GM12878 (cell line): ENCODE measurements at places on chromosomes 1 and 21. TPM values are rescaled to one million over a fixed set of nuclear protein-coding genes. Genes with fewer than 3 reads are reported as not detected.
A peak's percentile ranks its signal among the peaks of the same experiment; 100 is the strongest.

LCA5L gene
- 0.19 TPM in 1 of 2 replicates, not detected in the other for total RNA-seq

PIGM gene
- 4.1 and 4.4 TPM in 2 replicates for total RNA-seq

VWA1 gene
- 1.7 and 1.8 TPM in 2 replicates for total RNA-seq

ORC1 gene
- 24.5 and 27.2 TPM in 2 replicates for total RNA-seq

SIKE1 gene
- total RNA-seq = 43.3 and 45.1 TPM in 2 replicates

OR6K3 gene
- total RNA-seq = not detected in 2 replicates

TUT4 gene
- 27.7 and 28.0 TPM in 2 replicates for total RNA-seq

NUF2 gene
- total RNA-seq = 33.7 and 37.1 TPM in 2 replicates

DNA sequence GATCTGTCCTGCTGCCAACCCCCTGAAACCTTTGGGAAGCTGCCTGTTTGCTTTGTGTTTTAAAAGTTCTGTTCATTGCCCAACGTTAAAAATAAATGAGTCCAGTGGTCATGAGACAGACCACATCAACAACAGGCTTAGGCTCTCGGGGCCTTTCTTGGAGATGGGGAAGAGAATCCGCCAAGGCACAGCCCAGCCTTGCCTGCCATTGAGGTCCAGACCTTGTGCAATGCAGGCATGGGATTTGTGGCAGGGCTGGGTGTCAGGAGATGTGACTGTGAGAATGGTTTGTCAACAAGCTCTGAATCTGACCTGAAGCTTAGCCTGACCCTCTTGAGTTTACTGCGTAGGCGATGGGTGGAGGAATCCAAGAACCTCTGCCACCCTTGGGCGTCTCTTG is 4.2 kb downstream of the SPSB1 start:
- H3K36me3 ChIP-seq = no peaks in the 10 kb centered on the region
- DNase-seq = no peak
- peaks cover 5% of the 10 kb centered on the region; the same call in 1 of the 2 replicates for H3K27me3 ChIP-seq
- no peak overlapping the region for H3K27ac ChIP-seq
- H3K4me3 ChIP-seq = no peak overlapping the region
- H3K4me1 ChIP-seq = peaks cover 13% of the 10 kb centered on the region

- DNase-seq = no peak
- H3K36me3 ChIP-seq = no peaks in the 10 kb centered on the region
- no peak overlapping the region for H3K4me3 ChIP-seq
- H3K4me1 ChIP-seq = no peaks in the 10 kb centered on the region
Observed at GRCh38 chr21:37082856-37083528, 9.9 kb downstream of the TTC3 start.

GRCh38 chr1:205767248-205767647 is 8.0 kb downstream of the RAB29 start:
- no peak overlapping the region for H3K27ac ChIP-seq
- no peak overlapping the region for H3K4me3 ChIP-seq
- DNase-seq = no peak
- no peaks in the 10 kb centered on the region for H3K27me3 ChIP-seq

GRCh38 chr1:244735404-244735803 is 82.5 kb downstream of the DESI2 start:
- no peaks in the 10 kb centered on the region for H3K4me1 ChIP-seq
- H3K27ac ChIP-seq = no peak overlapping the region
- H3K36me3 ChIP-seq = no peaks in the 10 kb centered on the region

DNA sequence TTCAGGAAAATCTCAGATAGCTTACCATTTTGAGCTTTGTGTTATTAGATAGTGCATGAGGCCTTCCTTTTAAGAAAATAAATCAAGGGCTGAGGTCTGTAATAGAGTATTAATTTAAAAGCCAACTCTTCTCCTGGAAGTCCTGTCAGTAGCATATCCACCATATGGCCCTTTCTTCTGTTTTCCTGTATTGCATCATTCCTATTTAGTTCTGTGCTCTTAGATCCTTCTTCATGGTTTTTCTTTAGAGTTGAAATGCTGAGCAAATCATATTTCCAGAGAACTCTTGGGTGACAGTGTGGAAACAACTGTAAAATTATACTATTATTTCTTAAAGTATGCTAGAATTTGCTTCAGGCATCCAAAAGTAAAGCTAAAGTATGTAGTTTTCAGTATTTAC is 91.7 kb downstream of the TTC3 start:
- no peak for DNase-seq
- no peaks in the 10 kb centered on the region for H3K4me1 ChIP-seq
- H3K36me3 ChIP-seq = peaks cover 15% of the 10 kb centered on the region; the same call in 1 of the 2 replicates
- no peak overlapping the region for H3K27ac ChIP-seq
- H3K4me3 ChIP-seq = no peak overlapping the region

GRCh38 chr21:28410256-28410655 is 582.4 kb downstream of the LTN1 start:
- no peaks in the 10 kb centered on the region for H3K27me3 ChIP-seq
- no peak overlapping the region for H3K4me3 ChIP-seq
- no peak for DNase-seq
- no peak overlapping the region for H3K27ac ChIP-seq
- no peaks in the 10 kb centered on the region for H3K4me1 ChIP-seq

GRCh38 chr1:191125950-191126349 is 648.3 kb upstream of the BRINP3 start:
- no peak overlapping the region for H3K4me3 ChIP-seq
- no peaks in the 10 kb centered on the region for H3K36me3 ChIP-seq
- no peaks in the 10 kb centered on the region for H3K4me1 ChIP-seq
- H3K27me3 ChIP-seq = no peaks in the 10 kb centered on the region

DNA sequence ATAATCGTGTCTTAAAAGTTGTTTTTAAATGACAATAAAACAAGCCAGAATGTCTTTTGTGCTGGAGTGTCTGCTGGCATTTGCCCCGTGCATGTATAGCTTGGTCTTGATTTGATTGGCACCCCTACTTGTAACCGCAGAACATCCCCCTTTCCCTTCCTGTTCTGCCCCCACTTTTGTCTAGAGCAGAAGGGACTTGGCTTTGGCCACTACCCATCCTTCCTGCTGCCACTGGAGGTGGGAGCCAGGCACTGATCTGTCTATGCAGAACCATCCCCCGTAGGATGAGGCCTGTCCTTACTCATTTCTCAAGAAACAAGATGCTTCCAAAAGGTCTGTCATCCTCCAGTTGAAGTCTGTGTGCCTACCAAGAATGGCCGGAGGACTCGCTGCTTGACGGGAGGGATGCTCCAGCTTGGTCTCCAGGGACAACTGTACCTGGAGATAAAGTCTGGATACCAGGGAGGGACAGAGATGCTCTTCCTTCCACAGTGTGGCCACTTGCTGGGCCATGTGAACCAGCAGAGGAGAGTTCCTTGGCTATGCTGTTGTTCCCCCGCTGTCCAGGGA is 1.1 kb upstream of the SLC27A3 start:
- peaks cover 14% of the 10 kb centered on the region for H3K36me3 ChIP-seq
- H3K4me1 ChIP-seq = peaks cover 3% of the 10 kb centered on the region
- H3K27me3 ChIP-seq = no peaks in the 10 kb centered on the region

GRCh38 chr1:37064039-37064438 is 29.7 kb upstream of the GRIK3 start:
- H3K36me3 ChIP-seq = no peaks in the 10 kb centered on the region
- H3K27ac ChIP-seq = no peak overlapping the region
- H3K27me3 ChIP-seq = peaks cover 5% of the 10 kb centered on the region
- no peak overlapping the region for H3K4me3 ChIP-seq

DNA sequence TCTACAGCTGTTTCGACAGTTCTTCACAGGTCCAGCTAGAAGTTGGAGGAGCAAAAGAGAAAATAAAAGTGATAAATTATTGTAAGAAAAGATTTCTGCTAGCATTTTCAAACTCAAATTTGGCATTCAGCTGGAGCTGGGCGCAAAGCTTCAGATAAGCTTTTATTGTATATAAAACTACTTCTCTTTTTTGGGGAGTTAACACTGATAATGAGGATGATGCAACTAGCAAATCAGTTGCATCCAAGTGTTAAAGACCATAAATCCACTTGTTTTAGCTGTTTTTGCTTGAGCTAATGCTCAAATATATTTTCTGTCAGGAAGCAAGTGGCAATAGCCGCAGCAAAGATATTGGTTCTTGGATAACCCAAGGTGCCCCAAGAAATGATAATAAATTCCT is 127.1 kb upstream of the PKN2 start:
- H3K4me1 ChIP-seq = no peaks in the 10 kb centered on the region
- H3K4me3 ChIP-seq = no peak overlapping the region
- H3K36me3 ChIP-seq = no peaks in the 10 kb centered on the region
- no peak overlapping the region for H3K27ac ChIP-seq
- no peaks in the 10 kb centered on the region for H3K27me3 ChIP-seq
- no peak for DNase-seq

DNA sequence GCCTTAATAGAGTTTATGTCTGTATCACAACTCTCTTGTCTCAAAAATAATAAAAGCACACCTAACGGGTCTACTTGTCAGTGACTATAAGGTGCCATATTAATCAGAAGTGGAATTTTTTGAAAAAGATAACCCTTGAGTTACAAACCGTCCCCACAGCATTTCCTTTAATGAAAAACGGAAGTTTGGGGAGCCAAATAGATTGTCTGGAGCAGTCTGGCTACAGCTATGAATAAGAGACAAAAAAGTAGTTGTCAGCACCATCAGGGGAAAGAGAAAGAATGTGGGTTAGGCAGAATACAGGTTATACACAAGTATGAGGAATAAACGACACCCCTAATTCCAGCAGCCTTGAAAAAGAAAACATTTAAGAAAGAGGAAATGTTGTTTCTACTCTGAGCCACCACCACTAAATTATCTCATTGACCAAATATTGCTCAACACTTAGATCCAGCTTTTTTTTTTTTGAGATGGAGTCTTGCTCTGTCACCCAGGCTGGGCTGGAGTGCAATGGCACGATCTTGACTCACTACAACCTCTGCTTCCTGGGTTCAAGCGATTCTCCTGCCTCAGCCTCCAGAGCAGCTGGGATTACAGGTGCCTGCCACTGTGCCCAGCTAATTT is 29.4 kb upstream of the USP24 start:
- no peaks in the 10 kb centered on the region for H3K36me3 ChIP-seq
- no peaks in the 10 kb centered on the region for H3K27me3 ChIP-seq
- no peak for DNase-seq

- no peaks in the 10 kb centered on the region; the same call in 1 of the 2 replicates for H3K4me1 ChIP-seq
- H3K27ac ChIP-seq = no peak overlapping the region
- H3K36me3 ChIP-seq = no peaks in the 10 kb centered on the region
- no peak overlapping the region for H3K4me3 ChIP-seq
- H3K27me3 ChIP-seq = peaks cover 26% of the 10 kb centered on the region
Observed at GRCh38 chr1:159946242-159947187, 1.1 kb upstream of the IGSF9 start.

- peaks cover 5% of the 10 kb centered on the region; the same call in 1 of the 2 replicates for H3K4me1 ChIP-seq
- DNase-seq = no peak
- no peaks in the 10 kb centered on the region for H3K36me3 ChIP-seq
Observed at GRCh38 chr1:59317780-59318179, 20.9 kb downstream of the FGGY start.

- H3K27me3 ChIP-seq = 0 out of 2 replicates have a peak, but pooled peaks cover 5% of the 10 kb centered on the region
- H3K36me3 ChIP-seq = no peaks in the 10 kb centered on the region
- no peaks in the 10 kb centered on the region for H3K4me1 ChIP-seq
Observed at GRCh38 chr1:204660509-204660908, 25.0 kb downstream of the LRRN2 start.

- H3K36me3 ChIP-seq = no peaks in the 10 kb centered on the region
- no peak overlapping the region for H3K27ac ChIP-seq
- H3K4me1 ChIP-seq = no peaks in the 10 kb centered on the region
- H3K4me3 ChIP-seq = no peak overlapping the region
- DNase-seq = no peak
- H3K27me3 ChIP-seq = no peaks in the 10 kb centered on the region
Observed at GRCh38 chr1:17890056-17890814, 135.1 kb downstream of the ACTL8 start.

- peak overlapping the region; percentile 91 for H3K4me3 ChIP-seq
- no peak for DNase-seq
- peaks cover 4% of the 10 kb centered on the region for H3K36me3 ChIP-seq
- peak overlapping the region; percentile 96; the same call in 1 of the 2 replicates for H3K27ac ChIP-seq
Observed at GRCh38 chr1:67427947-67428346, 2.3 kb downstream of the SERBP1 start.

- no peak overlapping the region for H3K4me3 ChIP-seq
- H3K36me3 ChIP-seq = no peaks in the 10 kb centered on the region
- no peak for DNase-seq
- no peak overlapping the region for H3K27ac ChIP-seq
Observed at GRCh38 chr1:21005466-21006239, 171.0 kb downstream of the EIF4G3 start.

- H3K27me3 ChIP-seq = no peaks in the 10 kb centered on the region
- no peaks in the 10 kb centered on the region for H3K4me1 ChIP-seq
- H3K4me3 ChIP-seq = no peak overlapping the region
- no peak overlapping the region for H3K27ac ChIP-seq
- no peak for DNase-seq
Observed at GRCh38 chr1:20494609-20495311, 8.8 kb upstream of the CAMK2N1 start.

- no peaks in the 10 kb centered on the region; the same call in 1 of the 2 replicates for H3K36me3 ChIP-seq
- H3K27ac ChIP-seq = no peak overlapping the region
- H3K4me3 ChIP-seq = no peak overlapping the region
- DNase-seq = no peak
Observed at GRCh38 chr1:169307176-169307575, 60.4 kb downstream of the NME7 start.

GRCh38 chr1:153567621-153568366 is 2.1 kb upstream of the S100A2 start:
- no peak overlapping the region for H3K27ac ChIP-seq
- H3K36me3 ChIP-seq = no peaks in the 10 kb centered on the region
- peaks cover 19% of the 10 kb centered on the region for H3K4me1 ChIP-seq

GRCh38 chr1:167357305-167357704 is 136.6 kb downstream of the POU2F1 start:
- no peaks in the 10 kb centered on the region for H3K27me3 ChIP-seq
- DNase-seq = peak; percentile 9
- H3K4me3 ChIP-seq = no peak overlapping the region
- no peaks in the 10 kb centered on the region; the same call in 1 of the 2 replicates for H3K36me3 ChIP-seq

DNA sequence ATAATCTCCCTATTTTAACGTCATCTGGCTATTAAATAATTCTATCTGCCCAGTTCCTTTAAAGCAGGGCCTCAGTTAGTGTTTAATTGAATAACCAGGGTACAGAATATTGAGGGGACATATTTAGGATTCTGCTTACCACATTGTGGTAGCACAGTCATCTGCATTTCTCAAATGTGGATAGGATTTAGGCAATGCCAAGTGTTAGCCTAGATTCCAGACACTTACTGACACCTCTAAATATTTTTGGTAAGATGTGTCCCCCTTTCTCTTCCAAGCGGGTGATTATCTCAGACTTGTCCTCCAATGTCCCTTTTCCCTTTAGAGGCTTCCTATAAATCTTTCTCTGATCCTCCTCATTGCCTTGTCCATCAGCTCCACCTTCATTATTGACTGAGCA is 160.8 kb upstream of the HOOK1 start:
- DNase-seq = no peak
- no peak overlapping the region for H3K27ac ChIP-seq
- no peaks in the 10 kb centered on the region for H3K4me1 ChIP-seq
- H3K4me3 ChIP-seq = no peak overlapping the region

DNA sequence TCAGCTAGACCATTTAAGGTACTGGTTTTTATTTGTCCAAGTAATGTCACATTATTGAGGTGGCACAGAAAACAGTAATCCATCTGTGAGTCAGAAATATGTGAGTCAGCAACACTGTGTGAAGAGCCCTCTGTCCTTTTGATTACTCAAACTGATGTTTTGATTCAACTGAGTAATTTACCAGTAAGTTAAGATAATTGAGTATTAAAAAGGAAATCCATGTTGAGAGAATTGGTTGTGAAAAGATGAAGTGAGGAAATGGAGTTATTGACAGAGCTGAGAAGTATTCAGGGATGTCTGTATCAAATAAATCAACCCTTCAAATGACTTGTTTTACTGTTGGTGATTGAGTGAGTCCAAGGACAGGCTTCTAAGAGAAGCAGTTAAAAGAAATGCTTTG is 302.7 kb upstream of the SGIP1 start:
- H3K27ac ChIP-seq = no peak overlapping the region
- no peaks in the 10 kb centered on the region for H3K4me1 ChIP-seq
- no peaks in the 10 kb centered on the region for H3K36me3 ChIP-seq
- no peak overlapping the region for H3K4me3 ChIP-seq

- H3K27ac ChIP-seq = no peak overlapping the region
- DNase-seq = peak; percentile 89
- no peaks in the 10 kb centered on the region for H3K36me3 ChIP-seq
- H3K4me1 ChIP-seq = peaks cover 17% of the 10 kb centered on the region
- no peaks in the 10 kb centered on the region for H3K27me3 ChIP-seq
Observed at GRCh38 chr1:200877839-200878551, 5.2 kb downstream of the GPR25 start.
